ENCODE measurements at places on chromosomes 6 and 20.

- no peak for DNase-seq
These were observed 3.2 kb downstream of the PSMG4 start for GRCh38 chr6:3261921-3262320.

DNA sequence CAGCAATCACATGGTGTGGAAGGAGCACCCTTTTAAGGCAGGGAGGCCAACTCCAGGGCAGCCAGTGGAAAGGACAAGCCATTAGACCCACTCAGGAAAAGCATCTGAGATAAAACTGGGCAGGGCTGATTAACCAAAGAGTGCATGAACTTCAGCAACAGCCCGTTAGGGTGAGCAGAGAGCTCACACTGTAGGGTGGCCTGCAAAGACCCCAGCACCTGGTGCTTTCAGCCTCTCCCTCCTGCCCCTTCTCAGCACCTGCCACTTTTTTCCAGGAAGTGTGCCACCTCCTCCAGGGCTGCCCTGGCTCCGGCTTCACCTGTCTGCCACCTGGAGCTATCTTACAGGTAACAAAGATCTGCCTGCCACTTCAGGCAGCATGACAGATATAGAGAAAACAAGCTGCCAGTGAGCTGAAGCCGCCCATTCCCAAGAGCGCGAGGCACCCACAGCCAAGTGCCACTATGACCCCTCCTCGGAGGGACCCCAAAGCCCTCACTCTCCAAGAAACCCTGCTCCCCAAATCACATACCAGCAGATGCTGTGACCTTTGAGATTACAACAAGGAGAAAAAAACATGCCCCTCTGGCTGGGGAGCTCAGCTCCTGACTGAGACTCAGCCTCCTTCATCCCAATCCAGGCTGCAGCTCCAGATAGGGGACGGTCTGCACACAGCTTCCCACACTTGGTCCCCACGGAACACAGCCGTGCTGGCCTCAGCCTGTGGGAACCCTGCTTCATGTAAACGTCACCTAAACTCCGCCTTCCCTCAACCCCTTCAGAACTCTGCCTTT is 71.2 kb downstream of the ABHD12 start:
- DNase-seq = no peak

- no peak for DNase-seq
These were observed 66.1 kb downstream of the TSHZ2 start for GRCh38 chr20:53038299-53038698.

- no peak for DNase-seq
These were observed 2.3 kb upstream of the ADGRF1 start for GRCh38 chr6:47044397-47044796.

DNA sequence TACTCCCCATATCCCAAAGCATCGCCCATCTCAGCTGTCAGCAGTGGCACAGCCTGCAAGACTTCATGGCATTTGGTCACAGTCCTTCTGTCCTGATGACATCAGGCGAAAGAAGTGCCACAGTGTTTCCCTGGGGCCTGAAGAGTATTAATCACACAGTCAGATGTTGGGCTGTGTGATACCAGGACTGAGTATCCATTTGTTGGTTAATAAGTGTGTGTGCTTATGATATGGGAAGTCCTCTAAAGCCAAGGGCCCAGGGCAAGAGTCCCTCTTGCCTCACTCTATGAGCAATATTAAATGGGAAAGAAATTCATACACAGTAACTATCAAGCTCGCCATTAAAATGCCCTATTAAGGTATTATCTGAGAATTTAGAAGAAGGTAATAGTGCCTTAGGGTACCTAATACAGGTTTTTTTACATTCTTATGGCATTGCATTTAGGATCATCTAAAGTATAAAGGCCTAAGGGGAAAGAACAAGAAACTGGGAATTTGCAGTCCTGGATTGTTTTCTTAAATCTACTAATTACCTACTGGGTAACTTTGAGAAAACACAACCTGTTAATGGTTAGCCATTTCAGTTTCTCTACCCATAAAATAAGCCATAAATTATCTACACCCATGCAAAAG is 204.1 kb upstream of the PREP start:
- DNase-seq = no peak

- DNase-seq = no peak
These were observed 70.0 kb downstream of the FOXC1 start for GRCh38 chr6:1679688-1680068.

- DNase-seq = no peak
These were observed 99.5 kb downstream of the ANKRD60 start for GRCh38 chr20:58128635-58129625.

DNA sequence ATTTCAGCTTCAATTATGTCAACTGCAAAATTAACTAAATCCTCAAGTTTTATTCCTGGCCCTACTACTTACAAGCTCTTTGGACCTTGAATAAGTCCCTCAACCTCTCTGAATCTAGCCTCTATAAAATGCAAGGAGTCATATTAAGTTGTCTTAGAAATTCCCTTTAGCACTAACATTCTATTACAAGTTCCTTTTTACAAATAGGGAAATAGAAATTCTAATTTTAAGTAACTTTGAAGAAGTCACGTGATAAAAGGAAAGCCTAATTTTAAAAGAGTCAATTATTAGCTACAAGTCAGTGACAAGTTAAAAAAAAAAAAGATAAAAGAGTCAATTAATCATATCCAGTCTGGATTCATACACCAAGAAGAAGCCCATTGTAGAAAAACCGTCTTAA is 24.6 kb upstream of the GTF3C6 start:
- no peak for DNase-seq

DNA sequence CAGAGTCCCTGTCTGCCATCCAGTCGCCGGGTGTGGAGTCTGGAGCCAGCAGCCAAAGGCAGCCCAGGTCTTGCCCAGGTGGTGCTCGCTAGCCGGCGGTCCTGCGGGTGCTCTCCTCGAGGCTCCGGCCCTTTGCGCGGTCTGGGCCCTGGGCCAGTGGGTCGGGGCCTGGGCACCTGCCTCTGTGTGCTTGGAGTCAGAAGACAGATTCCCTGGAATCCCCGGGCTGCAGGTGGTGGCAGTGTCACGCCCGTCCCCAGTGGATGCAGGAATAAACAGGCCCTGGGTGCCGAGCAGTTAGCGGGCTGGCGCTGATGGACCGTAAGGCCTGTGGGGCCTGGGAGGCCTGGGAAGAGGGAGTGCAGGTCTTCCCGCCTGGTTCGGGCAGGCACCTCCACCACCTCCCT is 5.3 kb downstream of the SS18L1 start:
- no peak for DNase-seq

DNA sequence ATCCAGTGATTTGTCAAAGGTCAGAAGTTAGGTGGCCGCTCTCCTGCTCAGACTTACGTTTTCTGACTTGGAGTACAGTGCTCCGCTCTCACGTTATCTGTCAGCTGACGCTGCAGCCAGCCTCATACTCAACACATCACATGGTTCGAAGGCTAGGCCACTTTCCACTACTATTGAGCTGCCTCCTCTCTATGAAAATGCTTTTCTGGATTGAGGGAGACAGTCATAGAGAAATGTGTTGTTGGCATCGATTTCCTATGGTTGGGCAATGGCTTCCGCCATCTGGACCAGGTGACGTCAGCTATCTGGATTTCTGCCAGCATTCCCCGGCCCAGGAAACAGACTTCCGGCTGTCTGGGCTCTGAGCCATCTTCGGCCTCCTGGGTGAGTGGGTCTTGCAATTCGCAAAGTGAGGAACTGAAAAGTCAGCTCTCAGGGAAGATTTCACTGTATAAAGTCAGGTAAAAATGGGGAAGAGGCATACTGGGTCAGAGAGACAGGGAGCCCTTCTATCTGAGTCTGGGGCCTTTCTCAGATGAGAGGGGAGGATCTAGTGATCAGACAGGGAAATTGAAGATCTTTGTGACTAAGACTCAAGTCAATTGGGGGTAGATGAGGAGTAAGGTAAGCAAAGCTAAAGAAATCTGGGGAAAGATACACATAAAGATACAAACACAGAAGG is 37.5 kb upstream of the IER3 start:
- DNase-seq = peak; percentile 65

DNA sequence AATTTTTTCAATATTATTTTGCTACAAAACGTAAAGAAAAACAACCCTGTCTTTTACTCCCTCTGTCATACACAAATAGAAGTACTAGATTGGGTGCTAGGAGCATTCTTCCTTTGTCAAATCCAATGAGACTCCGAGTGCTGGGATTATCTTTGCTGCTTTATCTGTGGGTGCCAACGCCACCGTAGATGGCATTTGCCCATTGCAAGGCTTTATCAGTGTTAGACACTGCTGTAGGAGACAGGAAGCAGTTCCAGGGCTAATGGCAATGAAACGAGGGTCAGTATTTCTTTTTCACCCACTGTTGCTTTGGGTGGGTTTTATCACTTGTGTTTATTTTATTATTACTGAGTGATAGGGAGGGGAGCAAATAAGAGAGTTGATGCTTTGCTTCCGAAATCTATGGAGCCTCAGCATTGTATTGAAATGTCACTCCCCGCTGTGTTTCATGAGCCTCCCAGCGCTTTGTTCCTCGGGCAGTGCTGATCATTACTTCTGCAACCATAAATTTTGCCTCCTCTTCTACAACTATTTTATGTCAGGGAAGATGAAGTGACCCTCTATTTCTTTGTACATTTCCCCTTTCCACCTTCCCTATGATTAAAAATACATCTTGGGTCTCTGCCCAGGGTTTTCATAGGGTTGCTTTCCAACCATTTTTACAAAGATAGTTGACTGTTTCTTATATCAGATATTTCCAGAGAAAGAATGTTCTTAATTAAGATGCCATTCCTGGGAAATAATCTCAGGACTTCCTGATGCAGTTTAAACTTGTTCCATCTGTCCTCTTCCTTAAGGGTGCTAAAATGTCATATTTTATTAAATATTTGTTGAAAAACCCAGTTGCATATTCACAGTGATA is 86.7 kb upstream of the LAMP5 start:
- DNase-seq = no peak

DNA sequence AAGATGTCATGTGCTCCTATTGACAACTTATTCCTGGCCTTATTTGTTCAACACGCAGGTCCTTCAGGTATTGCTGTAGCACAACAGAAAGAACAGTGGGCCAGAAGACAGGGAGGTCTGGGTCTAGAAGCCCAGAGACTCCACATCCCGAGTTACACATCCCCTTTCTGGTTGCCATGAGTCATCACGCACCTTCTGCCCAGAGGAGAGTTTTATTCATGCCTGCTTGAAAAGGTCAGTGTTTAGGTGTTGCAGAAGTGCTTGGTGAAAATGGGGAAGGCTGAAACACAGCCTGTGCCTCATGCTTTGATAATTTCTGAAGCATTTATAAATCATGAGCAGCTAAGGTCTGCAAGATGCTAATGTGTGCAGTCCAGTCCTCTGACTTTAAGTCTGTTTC is 256.4 kb downstream of the GMPR start:
- DNase-seq = no peak

DNA sequence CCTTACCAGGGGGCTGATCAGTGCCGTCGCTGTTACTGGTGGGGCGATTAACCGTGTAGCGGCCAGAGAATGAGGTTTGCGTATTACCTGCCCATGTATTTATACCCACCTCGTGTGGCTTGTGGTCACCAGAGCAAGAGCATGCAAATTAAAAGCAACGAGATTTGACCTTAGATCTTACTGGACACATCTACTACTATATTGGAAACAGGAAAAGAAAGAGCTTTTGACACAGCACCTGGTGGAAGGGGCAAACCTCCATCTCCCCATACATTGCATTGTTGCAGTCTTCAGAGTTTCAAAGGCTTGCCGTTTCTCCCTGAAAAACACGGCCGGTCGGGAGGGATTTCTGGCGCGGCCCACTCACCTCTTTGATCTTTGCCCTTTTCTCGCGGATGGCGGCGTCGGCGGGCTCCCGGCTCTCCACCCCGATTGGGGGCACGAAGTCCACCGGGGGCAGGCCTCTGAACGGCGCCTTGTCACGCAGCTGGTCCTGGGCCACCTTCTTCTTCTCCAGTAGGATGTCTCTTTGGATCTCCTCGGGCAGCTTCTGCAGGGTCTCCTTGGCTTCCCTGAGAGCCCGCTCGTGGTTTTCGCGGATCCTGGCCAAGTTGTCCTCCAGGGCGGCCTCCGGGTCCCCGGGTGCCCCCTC is 1.3 kb downstream of the MAN1A1 start:
- DNase-seq = peak; percentile 77

Measured in activated effector memory CD4-positive, alpha-beta T cell treated with anti-CD3 and anti-CD28 coated beads, Interleukin-2, amount 50 U/mL, for 16 hours (primary cell).